GM04504 (cell line): ENCODE measurements at places on chromosomes 13 and 19.

DNA sequence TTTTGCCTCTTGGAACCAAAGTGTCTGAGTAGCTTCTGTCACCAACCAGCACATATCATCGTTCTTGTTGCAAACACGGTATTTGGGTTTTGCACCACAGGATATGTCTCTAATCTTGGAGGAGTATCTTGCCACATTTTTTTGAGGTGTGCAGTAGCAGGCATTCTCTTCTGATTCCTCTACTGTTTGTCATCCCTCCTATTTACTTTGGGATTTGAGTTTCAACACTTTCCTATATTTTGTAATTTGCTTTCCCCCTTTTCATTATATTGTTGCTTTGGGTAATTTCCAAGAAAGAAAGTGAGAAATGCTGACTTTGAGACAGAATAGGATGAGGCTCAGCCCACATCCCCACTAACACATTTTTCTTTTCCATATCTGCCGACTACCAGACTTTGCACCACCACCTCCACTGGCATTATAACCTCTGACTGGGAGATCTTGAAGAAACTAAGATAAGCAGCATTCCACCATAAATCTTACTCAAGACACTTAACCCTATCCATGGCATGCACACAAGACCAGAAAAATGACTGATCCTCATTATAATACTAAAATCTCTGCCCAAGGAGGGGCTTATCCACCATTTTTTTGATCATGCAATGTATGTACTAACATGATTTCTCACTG, 12.0 kb upstream of the DZIP1 start:
- DNase-seq: no peak

DNA sequence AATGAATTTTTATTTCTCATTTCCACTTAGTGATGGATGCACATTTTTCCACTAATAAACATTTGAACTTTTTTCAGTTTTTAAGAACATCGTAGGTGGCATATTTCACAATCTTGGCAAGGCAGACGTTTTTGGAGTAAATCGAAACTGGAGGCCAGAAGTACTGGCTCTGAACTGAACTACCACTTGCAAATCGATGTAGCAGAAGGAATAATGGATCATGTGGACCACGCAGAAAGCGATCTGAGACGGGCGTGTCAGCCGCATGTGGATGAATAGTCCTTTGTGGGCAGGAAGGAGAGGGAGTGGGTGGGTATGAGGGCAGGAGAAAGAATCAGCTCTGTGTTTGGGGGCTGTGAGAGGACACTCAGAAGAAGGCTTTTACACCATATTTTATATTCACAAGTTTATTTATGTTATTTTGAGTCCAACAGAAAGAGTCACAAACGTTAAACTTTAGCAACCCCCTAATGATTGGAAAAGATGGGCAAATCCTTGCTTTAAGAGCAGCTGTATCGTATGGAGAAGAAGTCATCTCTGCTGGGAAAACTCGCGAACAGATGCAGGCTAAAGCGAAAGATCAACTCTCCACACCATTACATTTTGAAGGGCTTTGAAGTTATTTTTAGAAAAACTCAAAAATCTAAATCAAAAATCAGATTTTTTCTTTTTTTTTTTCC, 90.5 kb downstream of the COL4A2 start:
- no peak for DNase-seq

- no peak for DNase-seq
These were observed 15.2 kb downstream of the NDFIP2 start for GRCh38 chr13:79496188-79496587.

DNA sequence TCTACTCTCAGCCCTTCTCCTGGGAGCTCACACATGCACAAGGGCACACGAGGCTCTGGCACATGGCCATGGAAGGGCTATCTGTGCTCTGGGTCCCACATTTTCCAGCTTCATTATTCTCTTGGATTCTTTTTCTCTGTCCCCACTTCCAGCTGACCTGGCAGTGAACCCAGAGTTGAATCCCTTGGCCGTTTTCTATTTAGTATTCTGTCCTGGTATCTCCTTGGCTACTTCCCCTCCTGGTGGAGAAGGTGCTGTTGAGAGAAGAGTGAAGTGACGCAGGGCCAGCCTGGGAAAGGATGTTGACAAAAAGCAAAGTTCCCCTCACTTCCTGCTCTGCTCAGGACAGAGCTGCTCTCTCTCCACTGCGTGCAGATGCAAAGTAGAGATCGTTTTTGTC, 303.1 kb downstream of the IRS2 start:
- DNase-seq: no peak

DNA sequence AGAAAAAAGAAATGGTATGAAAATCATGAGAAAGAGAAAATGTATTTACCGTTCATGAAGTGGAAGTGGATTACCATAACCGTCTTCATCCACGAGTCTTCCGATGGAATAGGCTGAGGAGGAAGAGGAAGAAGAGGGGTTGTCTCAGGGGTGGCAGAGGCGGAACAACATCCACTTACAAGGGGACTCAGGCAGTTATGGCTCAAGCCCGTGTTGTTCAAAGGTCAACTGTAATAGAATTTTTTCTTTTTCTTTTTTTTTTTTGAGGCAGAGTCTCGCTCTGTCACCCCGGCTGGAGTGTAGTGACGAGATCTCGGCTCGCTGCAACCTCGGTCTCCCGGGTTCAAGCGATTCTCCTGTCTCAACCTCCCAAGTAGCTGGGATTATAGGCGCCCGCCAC, 16.9 kb upstream of the ADGRL1 start:
- no peak for DNase-seq

DNA sequence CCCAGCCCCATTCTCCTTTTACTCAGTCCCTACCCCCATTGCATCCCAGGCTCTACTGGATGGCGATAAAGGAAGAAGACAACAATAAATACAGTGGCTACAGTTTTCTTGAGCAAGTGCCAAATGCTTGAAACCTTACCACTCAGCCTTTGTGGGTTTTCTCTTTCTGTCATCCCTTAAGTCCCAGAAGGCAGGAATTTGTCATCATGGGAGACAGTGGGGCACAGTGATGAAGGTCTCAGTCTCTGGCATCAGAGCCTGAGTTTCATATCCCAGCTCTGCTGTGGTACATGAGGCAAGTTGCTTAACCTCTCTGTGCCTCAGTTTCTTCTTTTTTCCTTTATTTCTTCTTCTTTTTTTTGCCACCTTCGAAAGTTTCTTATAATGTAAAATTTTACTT, 5.1 kb upstream of the COMP start:
- DNase-seq: no peak

DNA sequence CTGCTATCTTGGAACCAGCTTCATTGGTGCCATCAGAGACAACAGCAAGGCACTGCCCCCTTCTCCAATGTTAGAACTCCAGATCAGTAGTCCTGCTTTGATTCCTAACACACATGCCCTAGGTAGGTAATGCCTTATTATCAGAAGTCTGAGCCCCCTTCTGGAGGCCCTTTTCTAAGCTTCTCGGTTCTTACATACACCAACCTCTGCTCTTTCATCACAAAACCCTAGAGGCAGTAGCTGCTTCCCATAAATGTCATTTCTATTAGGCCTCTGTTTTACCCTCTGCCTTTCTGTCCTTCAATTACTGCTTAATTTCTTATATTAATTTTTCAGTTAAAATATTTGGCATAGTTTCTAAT, 65.3 kb upstream of the KLHL1 start:
- DNase-seq: no peak

- DNase-seq: no peak
These were observed 823 bp downstream of the TLE5 start for GRCh38 chr19:3061182-3062161.
